Spinal cord (tissue), 10 donors: ENCODE measurements at places on chromosomes 4 and X. TPM values are rescaled to one million over a fixed set of nuclear protein-coding genes. Genes with fewer than 3 reads are reported as not detected.

DNA sequence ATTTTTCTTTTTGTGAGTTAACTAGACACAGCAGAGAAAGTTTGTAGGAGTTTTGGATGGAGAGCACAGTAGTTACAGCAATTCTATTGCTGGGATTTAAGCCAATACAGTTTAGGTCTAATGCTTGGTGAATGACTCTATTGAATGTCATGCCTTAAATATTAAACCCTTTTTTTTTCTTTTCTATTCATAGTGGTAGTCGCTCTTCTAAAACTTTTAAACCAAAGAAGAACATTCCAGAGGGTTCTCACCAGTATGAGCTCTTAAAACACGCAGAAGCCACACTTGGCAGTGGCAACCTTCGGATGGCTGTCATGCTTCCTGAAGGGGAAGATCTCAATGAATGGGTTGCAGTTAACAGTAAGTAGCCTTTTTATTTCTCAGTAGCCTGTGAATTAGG lies 34.8 kb upstream of the DCK start:
- H3K27ac ChIP-seq: no peak overlapping the region
- H3K4me1 ChIP-seq: no peaks in the 10 kb centered on the region
- peaks cover 10% of the 10 kb centered on the region for H3K36me3 ChIP-seq
- DNase-seq: no peak

- H3K4me3 ChIP-seq: no peak overlapping the region
- H3K4me1 ChIP-seq: no peaks in the 10 kb centered on the region
- DNase-seq: no peak
- peaks cover 6% of the 10 kb centered on the region for H3K27me3 ChIP-seq
Measured at GRCh38 chrX:39591099-39591498, 506.7 kb downstream of the BCOR start.

The PDE6B gene
- polyA plus RNA-seq: 21.7 TPM

GRCh38 chrX:110226931-110227330 lies 91.0 kb downstream of the AMMECR1 start:
- H3K27ac ChIP-seq: no peak overlapping the region
- no peak overlapping the region for H3K4me3 ChIP-seq
- H3K4me1 ChIP-seq: no peaks in the 10 kb centered on the region
- no peaks in the 10 kb centered on the region for H3K36me3 ChIP-seq
- peaks cover 7% of the 10 kb centered on the region for H3K27me3 ChIP-seq

The SPACA5 gene
- not detected for polyA plus RNA-seq

GRCh38 chr4:164997324-164997723 lies 19.9 kb upstream of the TRIM61 start:
- H3K4me1 ChIP-seq: peaks cover 3% of the 10 kb centered on the region
- H3K27ac ChIP-seq: no peak overlapping the region
- no peaks in the 10 kb centered on the region for H3K27me3 ChIP-seq

DNA sequence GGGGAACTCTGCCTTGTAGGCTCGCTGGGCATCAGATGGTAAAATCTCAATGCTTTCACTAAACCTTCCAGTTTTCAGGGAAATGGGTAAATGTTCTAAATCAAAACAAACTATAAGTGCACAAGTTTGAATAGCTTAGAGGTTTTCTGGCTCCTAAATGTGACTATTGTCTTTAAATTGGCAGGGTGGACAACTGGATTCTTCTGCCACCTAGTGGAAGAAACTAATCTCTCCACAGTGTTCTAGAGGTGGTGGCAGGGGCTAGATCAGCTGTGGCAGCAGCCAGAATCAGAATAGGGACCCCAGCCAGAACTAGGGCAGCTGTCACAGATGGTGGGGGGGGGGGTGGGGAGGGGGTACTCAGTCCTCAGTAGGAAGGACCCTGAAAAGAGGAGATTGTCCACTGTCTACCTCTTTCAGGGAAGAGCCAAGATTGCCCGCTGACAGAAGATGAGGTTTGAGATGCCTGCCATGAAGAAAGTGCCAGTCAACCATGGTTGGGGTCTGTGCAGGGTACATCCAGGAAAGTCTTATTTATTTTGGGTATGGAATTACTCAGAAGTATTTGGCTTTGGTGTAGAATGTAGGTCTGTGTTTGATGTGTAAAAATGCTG lies 201.4 kb downstream of the CCNG2 start:
- H3K27ac ChIP-seq: no peak overlapping the region
- no peaks in the 10 kb centered on the region for H3K4me1 ChIP-seq
- no peaks in the 10 kb centered on the region for H3K36me3 ChIP-seq
- DNase-seq: no peak
- no peak overlapping the region for H3K4me3 ChIP-seq

DNA sequence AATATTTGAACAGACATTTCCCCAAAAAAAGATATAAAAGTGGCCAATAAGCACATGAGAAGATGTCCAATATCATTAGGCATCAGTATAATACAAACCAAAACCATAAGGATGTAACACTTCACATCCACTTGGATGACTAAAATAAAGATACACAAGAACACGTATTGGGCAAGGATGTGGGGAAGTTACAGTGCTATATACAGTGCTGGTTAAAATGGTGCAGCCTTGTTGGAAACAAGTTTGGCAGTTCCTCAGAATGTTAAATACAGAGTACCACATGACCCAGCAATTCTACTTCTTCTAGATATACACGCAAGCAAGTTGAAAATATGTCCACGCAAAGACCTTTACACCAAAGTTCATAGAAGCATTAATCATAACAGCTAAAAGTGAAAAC lies 58.9 kb downstream of the HAUS3 start:
- H3K36me3 ChIP-seq: no peaks in the 10 kb centered on the region
- H3K27me3 ChIP-seq: no peaks in the 10 kb centered on the region
- no peak overlapping the region for H3K27ac ChIP-seq
- DNase-seq: no peak
- H3K4me1 ChIP-seq: no peaks in the 10 kb centered on the region

DNA sequence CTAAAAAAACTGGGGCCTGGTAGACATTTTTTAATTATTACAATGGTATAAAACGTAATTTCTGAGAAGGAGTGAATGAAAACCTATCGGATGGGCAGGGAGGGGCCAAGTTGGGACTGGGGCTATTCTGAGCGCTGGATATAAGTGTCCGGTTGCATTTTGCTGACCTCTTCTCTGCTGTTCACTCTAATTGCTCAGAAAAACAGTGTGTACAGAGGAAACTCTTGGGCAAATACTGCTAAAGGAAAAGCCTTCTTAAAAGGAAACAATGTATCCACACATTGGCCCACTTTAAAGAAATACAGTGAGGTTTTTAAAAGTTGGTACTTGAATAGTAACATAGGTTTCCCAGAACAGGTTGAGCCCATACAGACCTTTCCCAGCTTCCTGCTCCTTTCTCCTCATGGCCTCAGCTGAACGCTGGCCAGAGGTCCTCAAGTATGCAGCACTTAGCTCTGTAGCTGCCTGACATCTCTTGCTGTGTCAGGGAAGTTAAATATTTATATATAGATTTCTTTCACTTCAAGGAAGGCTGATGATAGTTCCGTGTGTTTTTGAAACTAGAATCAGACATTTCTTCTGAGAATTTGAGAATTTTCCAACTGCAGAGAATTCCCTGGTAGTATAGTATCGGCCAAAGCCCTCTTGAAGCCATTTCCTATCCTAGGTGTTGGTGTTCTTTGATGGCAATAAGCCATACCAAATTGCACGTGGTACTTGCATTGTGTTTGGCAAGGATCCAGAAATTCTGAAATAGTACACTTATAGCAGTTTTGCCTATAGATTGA lies 97.1 kb upstream of the SLC4A4 start:
- H3K4me3 ChIP-seq: no peak overlapping the region
- H3K4me1 ChIP-seq: peaks cover 3% of the 10 kb centered on the region
- no peaks in the 10 kb centered on the region for H3K27me3 ChIP-seq
- H3K27ac ChIP-seq: peak overlapping the region; percentile 34
- DNase-seq: peak; percentile 62

GRCh38 chrX:140292961-140293360 lies 211.9 kb downstream of the SOX3 start:
- H3K27ac ChIP-seq: no peak overlapping the region
- H3K4me1 ChIP-seq: no peaks in the 10 kb centered on the region
- H3K4me3 ChIP-seq: no peak overlapping the region
- no peak for DNase-seq

GRCh38 chr4:106495476-106495875 lies 126.9 kb upstream of the GIMD1 start:
- DNase-seq: no peak
- no peak overlapping the region for H3K27ac ChIP-seq
- no peaks in the 10 kb centered on the region for H3K27me3 ChIP-seq
- no peaks in the 10 kb centered on the region for H3K36me3 ChIP-seq
- no peak overlapping the region for H3K4me3 ChIP-seq
- H3K4me1 ChIP-seq: no peaks in the 10 kb centered on the region

The PNMA5 gene
- 4.9 TPM for polyA plus RNA-seq

DNA sequence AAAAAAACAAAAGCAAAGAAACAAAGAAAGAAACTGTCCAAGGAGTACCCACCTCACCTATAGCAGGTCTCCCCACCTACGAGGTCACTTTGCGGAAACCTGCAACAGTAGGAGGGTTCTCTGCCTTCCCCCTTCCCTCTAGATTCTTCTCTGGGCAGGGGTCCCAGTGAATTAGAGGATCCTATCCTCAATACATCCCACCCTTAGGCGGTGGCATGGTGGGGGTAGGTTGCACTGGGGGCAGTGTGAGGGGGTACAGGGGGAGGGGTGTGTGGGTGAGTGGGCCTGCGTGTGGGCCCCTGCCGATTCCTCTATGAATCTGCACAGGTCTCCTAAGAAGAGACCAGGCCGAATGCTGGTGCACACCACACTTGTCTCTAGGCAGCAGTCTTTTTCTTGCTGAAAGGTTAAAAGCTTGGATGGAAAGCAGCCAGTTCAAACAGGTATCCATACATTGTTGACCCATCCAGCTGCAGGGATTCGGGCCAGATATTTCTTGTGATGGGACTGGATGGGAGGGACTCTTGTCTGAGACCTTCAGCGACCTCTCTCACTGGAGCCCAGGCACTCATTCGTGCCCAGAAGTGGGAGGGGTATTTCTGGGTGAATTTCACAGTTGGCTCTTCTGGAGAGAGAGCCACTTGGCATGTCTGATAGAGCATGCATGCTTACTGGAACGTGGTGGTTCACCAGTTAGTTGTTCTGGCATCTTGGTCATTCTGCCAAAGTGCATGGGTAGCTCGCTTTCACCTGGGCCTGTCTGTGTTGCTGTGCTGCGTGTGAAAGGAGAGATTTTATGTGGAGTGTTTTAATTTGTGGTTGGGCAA lies 65.6 kb downstream of the NBDY start:
- H3K4me1 ChIP-seq: peaks cover 25% of the 10 kb centered on the region
- peaks cover 5% of the 10 kb centered on the region for H3K36me3 ChIP-seq
- no peaks in the 10 kb centered on the region for H3K27me3 ChIP-seq
- no peak overlapping the region for H3K27ac ChIP-seq
